ENCODE measurements at places on chromosomes 11 and 22.

DNA sequence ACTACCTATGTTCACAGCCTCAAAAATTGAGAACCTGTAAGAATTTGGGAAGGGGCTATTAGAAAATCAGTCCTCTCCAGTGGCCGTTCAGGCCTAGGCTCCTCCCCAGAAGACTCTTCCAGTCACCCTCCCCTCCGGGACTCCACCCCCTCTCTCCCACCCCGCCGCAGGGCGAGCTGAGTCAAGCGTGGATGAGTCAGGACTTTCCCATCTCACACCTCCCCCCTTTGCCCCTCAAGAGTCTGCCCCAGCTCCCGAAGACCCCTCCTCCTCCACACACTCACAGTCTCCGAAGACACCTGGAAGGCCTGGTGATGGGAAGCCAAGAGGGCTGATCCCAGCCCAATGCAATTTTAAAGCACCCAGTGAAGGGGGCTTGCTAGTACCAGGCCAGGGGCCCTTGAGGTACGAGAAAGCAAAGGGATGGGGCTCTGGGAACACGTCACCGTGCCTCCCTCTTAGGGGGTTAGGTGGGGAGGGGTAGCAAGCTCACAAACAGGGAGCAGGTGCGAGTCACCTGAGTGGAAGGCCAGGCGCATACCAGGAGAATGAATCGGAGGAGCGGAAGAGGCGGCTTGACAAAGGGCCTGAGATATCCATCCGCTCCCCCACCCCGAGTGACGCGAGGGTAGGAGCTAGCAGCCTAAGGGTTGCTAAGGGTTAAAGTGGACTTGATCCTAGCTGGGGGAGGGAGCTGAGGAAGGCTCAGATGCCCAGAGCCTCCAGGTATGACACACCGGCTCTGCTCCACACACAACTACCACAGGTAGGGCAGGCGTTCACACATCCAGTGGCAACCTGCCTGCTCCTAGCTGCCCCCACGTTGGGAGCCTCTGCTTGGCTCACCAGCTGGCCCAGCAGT lies 13.6 kb downstream of the BCL9L start:
- DNase-seq: peak; percentile 82

- no peak for DNase-seq
Observed at GRCh38 chr11:36254713-36255112, 34.5 kb downstream of the COMMD9 start.

- DNase-seq: peak; percentile 38
Observed at GRCh38 chr11:126898802-126899201, 101.8 kb downstream of the KIRREL3 start.

- peak; percentile 13 for DNase-seq
Observed at GRCh38 chr22:48805516-48805915, 1022.2 kb downstream of the BRD1 start.

- DNase-seq: no peak
Observed at GRCh38 chr11:96143041-96143521, 199.9 kb downstream of the MAML2 start.

- DNase-seq: no peak
Observed at GRCh38 chr11:120178561-120179056, 32.2 kb upstream of the OAF start.

DNA sequence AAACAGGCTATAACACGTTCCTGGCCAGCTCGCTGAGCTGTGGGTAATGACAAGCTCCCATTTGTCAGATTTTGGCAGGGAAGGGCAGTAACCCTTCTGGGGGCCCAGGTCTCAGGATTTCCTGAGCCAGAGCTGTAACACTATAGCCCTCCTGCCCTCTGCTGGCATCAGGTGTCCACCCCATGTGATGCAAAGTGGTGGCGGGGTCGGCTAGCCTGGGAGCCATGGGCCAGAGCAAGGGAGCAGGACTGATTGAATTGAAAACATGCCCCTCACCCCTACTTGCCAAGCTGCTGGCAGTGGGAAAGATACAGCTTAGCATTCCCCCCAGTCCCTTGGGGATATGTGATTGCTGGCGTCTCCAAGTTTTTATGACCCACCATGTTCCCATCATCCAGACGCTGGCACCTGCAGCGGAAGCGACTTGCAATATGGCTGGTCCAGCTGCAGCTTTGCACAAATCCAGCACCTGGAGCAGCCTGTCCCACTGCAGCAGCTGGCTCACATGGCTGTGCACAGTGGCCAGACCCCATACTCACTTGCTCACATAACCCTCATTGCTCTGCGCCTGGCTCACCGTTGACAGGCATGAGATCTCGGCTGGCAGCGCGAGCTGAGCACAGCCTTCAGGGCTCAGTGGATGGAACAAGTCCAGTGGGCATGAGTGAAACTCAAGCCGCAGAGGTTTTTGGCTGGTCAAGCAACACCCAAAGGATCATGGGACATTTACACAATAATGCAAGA lies 1147.8 kb downstream of the JRKL start:
- no peak for DNase-seq

GRCh38 chr11:69887330-69887729 lies 68.1 kb upstream of the FGF3 start:
- DNase-seq: no peak

DNA sequence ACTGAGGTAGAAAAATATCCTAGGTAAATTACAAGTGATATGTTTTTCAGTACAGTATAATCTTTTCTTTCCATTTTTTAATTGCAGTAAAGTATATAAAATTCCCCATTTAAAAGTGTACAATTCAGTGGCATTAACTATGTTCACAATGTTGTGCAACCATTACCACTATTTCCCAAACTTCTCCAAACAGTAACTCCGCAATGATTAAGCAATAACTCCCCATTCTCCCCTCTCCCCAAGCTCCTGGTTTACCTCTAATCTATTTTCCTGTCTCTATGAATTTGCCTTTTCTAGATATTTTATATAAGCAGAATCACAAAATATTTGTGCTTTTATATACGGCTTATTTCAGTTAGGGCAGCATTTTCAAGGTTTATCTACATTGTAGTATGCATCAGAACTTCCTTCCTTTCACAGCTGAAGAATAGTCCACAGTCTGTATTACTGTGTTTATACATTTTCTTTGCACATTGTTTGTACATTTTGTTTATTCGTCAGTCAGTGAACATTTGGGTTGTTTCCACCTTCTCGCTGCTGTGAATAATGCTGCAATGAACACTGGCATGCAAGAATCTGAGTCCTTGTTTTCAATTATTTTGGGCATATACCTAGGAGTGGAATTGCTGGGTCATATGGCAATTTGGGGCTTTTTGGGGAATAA lies 110.7 kb downstream of the RPL27A start:
- DNase-seq: no peak

DNA sequence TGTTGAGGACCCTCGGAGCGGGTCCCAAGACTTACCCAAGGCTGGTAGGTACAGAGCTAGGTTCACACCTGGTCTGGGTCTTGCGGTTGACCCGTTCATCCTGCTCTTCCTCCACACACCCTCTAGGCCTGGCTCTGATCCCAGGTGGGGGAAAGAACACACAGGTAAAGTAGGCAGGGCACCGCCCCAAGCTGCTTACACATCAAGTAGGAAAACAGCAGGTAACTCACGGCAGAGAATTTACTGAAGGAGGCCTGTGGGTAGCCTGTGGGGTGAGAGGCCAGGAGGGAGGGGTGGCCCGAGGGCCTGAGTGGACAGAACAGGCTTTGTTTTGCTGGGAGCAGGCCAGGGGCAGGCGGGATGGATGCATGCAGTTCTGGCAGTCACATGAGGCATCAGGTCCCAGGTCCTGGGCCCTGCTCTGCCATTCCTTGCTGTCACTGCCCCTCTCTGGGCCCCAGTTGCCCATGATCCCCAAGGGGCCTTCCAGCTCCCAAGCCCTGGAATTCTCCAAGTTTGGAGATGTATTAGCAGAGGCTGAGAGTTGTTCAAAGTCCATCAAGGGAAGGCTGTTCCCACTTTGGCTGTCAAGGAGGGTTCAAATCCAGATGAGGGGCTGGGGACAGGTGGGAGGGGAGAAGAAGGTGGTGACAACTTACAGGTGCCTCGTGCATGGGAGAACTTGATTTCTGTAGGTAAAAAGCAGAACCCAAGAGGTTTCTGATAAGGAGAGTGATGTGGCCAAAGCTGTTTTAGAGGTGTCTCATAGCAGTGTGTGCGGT lies 5.7 kb downstream of the TSKU start:
- DNase-seq: peak; percentile 52
